ENCODE measurements at places on chromosomes 5 and 9.

DNA sequence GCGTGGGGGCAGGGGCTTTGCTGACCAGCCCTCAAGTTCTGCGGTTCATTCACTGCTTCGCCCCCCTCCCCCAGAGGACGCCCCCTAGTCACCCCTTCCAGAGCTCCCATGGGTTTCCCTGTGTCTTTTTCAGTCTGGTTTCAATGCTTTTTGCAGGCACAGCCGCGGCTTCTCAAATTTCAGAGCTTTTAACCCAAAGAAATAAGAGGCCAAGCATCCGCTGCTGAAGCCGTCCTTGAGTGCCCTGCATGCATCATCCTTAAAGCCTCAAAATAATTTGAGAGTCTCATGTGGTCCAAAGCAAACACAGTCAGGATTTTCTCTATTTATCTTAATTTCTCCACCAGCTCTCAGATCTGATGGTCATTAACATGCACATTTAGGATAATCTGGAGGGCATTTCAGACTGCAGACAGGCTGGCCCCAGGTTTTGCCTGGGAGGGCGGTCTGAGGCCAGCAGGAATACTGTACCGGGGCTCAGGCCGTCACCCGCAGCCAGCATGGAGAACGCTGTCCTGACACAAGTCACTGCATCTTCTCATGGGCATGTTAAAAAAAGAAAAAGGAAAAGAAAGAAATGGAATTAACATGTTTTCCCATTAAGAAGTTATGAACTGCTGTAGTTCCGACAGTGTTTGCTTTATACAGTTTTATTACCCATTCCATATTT is 420.8 kb upstream of the IRX4 start:
- DNase-seq: no peak

DNA sequence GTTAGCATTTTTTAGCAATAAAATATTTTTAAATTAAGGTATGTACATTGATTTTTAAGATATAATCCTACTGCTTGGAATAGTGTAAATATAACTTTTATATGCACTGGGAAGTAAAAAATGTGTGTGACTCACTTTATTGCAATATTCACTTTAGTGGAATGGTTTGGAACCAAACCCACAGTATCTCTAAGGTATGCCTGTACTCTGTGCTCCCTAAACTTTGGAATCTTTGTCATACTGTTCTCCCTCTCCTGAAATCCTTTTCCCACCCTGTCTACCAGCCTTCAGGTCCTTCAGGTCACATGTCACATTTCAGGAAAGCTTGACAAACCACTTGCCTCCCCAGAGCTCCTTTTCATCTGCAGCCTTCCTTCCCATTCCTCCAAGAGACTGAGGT is 308.7 kb downstream of the SPOCK1 start:
- DNase-seq: no peak

DNA sequence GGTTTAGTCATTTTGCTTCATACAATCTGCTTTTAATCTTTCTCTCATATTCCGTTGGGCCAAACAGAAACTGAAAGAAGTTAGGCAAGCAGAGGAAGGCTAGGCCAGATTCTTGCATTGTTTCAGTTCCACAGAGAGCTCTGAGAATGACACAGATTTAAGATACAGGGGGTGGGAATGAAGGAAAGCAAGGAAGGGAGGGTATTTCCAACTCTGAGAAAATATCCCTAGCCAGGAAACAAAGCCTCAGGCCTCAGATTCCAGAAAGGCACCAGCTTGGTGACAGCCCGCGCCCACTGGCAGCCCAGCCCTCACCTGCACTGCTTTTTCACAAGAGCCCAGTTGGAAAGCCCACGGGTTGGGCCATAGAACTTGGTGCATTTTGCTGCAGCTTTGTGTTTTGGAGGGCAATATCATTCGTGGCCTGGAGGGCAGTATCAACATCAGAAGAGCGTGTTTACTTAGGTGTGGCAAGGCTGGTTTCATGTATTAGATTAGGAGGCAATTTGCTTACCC is 63.5 kb downstream of the ENC1 start:
- no peak for DNase-seq

- DNase-seq: no peak
These were observed 652 bp downstream of the ARSK start for GRCh38 chr5:95555553-95555952.

- DNase-seq: no peak
These were observed 20.9 kb upstream of the ARHGAP26 start for GRCh38 chr5:142749321-142749720.

DNA sequence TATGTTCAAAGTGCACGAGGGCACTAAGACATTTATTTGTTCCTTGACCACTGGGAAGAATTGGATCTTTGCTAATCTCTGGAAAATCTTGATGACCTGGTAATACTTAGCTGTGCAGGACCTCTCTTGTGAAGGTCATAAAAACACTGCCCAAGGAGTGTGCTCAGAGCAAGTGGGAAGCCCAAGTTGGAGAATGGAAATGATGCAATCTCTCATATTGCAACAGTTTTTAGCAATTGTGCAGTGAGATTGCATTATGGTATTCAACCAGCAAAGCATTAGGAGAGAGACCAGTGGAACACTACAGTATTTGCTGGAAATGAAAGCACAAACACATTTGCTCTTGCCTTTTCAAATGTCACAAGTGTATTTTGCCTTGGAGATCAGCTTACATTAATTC is 34.5 kb downstream of the TXNDC8 start:
- DNase-seq: no peak

DNA sequence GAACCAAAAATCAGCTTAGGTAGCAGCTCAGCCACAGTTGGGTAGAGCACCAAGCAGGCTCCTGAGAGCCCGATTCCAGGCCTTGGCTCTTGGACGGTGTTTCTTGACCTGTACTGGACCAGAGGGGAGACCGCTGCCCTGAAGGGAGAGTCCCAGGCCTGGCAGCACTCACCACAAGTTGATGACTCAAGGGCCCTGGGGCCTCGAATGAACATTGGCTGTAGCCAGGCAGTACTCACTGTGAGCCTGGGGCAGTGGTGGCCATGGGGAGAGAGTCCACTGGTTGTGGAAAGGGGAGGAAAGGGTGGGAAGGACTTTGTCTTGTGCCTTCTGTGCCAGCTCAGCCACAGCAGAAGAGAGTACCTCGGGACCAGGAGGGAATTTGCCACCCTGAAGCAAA is 166.1 kb downstream of the EDIL3 start:
- DNase-seq: no peak

DNA sequence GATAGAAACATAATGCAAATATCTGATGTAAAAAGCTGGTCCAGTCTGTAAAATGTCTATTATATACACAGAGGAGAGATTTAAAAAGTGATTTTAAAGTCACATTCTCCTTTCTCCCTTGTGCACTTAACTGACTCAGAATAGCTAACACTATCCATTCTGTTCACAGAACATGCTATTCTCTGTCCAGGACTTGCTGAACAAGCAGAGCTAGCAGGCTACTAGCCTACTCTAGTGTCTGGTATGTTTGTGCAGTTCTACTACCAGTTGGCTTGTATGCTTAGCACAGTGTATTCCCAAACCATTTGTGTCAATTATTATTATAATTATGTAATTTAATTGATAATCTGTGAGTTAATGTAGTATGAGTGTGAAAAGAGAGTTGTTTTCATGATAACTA is 161.7 kb upstream of the NUDT12 start:
- DNase-seq: no peak

DNA sequence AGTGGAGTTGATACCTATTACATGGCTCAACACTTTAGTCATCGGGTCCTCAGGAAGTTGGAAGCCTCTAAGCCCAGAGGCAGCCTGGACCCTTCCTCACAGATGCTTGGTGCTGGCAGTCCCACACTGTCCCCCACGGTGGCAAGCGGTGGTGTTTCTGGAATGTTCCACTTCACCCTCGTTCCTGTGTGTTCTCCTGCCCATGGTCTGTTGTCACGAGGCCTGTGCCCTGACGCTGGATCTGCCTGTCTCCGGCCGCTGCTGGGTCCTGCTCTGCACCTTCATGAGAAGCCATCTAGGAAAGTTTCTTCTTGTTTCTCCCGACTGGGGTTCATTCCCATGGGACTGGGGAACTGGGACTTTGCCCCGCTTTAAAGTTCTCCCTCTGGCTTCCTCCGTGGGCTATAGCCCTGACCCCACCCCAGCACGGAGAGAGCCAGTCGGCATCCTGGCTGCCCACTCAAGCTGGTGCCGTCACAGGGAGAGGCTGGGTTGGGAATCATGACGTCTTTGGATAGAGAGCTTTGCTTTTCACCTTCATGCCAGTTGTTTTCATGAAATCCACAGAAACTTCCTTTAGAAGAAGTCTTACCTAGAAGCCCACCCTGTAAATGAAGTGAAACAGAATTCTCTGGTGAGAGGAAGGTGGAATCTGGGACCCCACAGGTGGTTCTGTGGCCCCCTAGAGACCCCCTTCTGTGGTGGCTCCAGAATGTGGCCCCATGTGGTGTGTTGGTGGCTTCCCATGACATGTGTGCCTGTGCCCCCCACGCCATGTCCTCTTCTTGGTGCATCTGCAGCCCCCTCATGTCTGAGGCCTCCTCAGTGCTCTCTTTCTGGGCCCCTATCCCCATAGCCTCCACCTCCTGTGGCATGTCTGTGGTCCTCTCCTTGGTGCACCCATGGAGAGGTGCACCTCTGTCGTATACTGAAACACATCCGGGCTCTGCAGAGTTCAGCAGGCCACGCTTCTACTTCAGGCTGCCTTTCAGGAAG is 43.8 kb downstream of the TRIP13 start:
- DNase-seq: no peak

DNA sequence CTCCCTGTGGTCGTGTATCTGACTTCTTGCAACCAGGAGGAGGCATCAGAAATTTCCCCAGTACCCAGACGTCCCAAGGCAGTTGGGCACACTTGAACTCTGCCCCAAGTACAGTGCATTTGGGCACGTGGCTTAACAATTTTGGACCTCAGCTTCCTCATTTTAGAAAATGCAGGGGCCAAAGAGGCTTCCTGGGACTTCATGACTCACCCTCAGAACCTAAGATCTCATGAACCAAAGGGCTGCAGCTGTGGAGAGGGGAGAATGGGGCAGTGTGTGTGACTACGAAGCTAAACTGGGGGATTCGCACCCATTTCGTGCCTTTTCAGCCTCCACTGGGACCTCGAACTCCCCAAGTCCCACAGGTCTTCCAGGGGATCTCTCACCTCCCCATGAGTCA is 59.2 kb downstream of the SYK start:
- DNase-seq: no peak

- no peak for DNase-seq
These were observed 33.9 kb upstream of the KCNN2 start for GRCh38 chr5:114327987-114328386.

DNA sequence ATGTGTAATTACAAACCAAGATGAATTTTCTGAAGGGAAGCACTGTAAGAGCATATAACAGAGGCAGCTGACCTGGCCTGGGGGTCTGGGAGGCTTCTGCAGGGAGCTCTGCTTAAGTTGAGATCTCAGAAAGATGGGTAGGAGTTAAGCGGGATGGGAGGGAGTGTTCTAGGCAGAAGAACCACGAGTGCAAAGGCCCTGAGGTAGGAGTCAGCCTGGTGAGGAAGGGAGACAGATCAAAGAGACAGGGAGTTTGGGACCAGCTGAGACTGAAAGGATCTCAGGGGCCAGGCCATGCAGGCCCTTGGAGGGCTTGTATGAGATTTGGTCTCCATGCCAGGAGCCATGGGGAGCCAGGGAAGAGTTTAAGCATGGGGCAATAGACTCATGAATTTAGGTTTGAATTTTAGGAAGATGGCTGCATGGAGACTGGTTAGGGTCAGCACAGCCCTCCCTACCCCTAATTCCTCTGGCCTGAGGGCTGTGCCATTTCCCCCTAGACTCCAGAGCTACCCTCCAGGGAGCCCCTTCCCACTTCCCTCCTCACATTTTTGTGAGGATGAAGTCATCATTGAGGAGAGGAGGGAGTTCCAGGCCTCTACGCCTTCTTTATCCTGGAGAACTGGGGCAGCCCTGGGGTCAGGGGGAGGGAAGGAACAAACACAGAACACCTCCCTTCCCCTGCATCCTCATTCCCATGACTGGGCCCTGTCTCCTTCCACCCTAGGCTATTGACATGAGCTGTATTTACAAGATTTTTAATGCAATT is 4.8 kb upstream of the ARAP3 start:
- no peak for DNase-seq

DNA sequence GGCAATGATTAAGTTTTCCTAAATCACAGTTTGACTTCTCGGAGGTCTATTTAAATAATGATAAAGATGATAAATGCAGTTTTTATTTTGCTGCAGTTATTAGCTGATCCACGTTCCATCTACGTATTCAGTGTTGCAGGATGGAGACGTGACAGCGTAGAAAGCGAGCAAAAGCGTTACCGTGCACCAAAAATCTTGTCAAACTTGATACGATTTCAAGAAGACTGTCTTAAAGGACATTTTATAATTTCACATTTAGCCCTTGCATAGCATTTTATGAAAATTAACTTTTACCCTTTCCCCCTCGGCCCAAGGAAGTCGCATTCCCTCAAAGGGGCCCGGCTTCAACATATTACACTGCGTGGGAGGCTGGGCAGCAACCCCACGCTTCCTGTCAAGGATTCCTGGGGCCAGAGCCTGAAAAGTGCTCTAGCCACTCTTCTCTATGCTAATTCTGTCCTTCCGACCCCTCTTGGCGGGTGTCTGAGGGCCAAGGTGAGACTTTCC is 7.1 kb upstream of the PURA start:
- no peak for DNase-seq

- no peak for DNase-seq
These were observed 34.3 kb upstream of the FCN1 start for GRCh38 chr9:134951994-134952393.

Data from retina (tissue), 1 donor.